Left lung (tissue), 14 donors: ENCODE measurements at places on chromosomes 12 and 14. TPM values are rescaled to one million over a fixed set of nuclear protein-coding genes. Genes with fewer than 3 reads are reported as not detected.
A peak's percentile ranks its signal among the peaks of the same experiment; 100 is the strongest.

The CYP27B1 gene
- 4.7 TPM for total RNA-seq

DNA sequence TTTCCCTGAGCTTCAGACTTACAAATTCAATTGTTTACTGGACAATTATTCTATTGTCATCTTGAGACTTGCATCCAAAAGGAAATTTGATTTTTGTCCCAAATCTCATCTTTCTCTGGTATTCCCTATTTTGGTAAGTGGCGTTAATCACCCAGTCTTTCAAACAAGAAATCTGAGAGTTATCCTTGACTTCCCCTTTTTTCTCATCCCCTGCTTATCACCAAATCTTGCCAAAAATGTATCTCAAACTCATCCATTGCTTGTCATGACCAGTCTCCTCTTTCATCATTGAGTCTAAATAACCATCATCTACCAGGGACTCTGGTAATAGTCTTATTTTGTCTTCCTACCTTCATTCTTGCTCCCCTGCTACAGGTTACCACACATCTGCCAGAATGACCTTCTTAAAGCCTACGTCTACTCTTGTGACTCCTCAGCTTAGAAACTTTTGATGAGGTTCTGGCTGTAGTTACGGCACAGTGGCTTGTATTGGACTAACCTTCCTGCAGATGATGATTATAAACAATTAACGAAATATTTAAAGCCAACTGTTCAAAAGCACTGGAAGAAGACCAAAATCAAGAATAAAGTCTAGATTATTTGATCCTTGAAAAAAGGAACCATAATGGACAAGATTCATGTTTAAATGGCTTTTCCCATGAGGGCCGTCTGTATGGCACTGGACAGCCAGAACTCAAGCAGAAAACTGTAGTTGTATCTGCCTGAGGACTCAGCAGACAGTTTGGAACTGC lies 9.0 kb upstream of the ANO2 start:
- H3K36me3 ChIP-seq: no peaks in the 10 kb centered on the region
- H3K27me3 ChIP-seq: peaks cover 6% of the 10 kb centered on the region
- no peak overlapping the region for H3K4me3 ChIP-seq
- no peaks in the 10 kb centered on the region for H3K4me1 ChIP-seq
- no peak for DNase-seq

- H3K27ac ChIP-seq: no peak overlapping the region
- no peak for DNase-seq
- H3K27me3 ChIP-seq: no peaks in the 10 kb centered on the region
- no peaks in the 10 kb centered on the region for H3K36me3 ChIP-seq
- no peak overlapping the region for H3K4me3 ChIP-seq
These were observed 291.5 kb downstream of the RPS29 start for GRCh38 chr14:49294621-49295148.

The KRT79 gene
- total RNA-seq: 0.32 TPM

DNA sequence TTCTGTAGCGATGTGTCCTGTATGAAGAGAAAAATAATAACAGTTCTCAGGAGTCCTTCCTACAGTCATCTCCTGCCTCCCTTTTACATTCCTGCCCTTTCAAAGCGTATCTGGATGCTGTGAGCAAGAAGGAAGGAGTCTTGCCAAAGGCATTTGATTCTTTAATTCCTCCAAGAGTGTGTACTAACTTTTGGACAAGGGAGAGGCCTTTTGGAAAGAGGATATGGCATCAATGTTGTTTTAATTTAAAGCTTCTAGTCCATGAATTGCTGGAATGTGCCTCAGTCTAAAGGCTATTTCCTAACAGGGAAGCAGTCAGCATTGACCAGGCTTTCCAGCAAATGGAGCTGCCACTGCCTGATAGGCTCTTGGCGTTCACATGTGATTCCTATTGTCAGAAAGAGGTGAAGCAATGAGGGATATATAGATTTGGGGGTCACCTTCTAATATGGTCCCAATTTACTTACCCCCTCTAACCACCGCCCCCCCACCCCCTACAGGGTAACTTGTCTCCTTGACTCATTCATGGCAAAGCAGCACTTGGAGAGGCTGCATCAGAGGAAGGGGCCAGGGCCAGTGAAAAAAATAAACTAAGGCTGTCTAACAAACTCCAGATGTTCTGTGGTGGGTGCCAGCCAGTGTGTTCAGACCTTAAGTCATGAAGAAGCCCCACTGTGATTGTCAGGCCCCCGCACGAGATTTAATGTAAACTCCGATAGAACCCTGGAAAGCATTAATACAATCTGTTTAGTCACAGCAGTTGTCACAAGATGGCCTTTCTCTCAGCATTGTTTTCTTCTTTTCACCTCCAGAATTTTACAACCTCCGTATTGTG lies 220.3 kb downstream of the FBXL14 start:
- peak; percentile 50 for DNase-seq
- no peak overlapping the region for H3K4me3 ChIP-seq
- H3K27ac ChIP-seq: no peak overlapping the region
- no peaks in the 10 kb centered on the region for H3K36me3 ChIP-seq
- no peaks in the 10 kb centered on the region for H3K4me1 ChIP-seq

The LHX5 gene
- total RNA-seq: not detected

GRCh38 chr12:54047964-54048303 lies 5.7 kb upstream of the HOXC4 start:
- DNase-seq: no peak
- peaks cover 70% of the 10 kb centered on the region for H3K27me3 ChIP-seq
- H3K4me3 ChIP-seq: no peak overlapping the region
- H3K27ac ChIP-seq: no peak overlapping the region
- no peaks in the 10 kb centered on the region for H3K36me3 ChIP-seq
- no peaks in the 10 kb centered on the region for H3K4me1 ChIP-seq

DNA sequence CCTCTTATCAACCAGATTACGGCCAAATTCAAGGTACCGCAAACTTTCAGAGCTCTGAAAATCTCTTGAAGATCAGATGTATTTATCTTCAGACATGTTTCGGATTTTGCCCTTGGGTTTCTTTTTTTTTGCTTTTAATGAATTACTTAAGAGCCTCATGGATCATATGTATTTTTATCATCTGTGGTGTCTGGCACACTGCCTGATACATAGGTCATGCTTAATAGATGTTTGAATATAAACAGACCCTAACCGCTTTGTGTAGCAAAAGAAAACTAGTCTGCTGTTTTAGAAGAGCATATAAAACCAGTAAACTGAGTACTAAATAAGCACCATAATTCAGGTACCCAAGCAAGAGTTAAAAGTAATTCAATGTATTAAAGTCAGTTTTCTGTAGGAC lies 20.1 kb upstream of the TBK1 start:
- DNase-seq: no peak
- H3K4me1 ChIP-seq: no peaks in the 10 kb centered on the region
- no peak overlapping the region for H3K4me3 ChIP-seq
- H3K27me3 ChIP-seq: no peaks in the 10 kb centered on the region
- H3K27ac ChIP-seq: no peak overlapping the region

- H3K36me3 ChIP-seq: no peaks in the 10 kb centered on the region
- H3K4me3 ChIP-seq: no peak overlapping the region
- no peaks in the 10 kb centered on the region for H3K27me3 ChIP-seq
- no peak overlapping the region for H3K27ac ChIP-seq
- no peaks in the 10 kb centered on the region for H3K4me1 ChIP-seq
These were observed 34.3 kb upstream of the UNC79 start for GRCh38 chr14:93396456-93396855.

DNA sequence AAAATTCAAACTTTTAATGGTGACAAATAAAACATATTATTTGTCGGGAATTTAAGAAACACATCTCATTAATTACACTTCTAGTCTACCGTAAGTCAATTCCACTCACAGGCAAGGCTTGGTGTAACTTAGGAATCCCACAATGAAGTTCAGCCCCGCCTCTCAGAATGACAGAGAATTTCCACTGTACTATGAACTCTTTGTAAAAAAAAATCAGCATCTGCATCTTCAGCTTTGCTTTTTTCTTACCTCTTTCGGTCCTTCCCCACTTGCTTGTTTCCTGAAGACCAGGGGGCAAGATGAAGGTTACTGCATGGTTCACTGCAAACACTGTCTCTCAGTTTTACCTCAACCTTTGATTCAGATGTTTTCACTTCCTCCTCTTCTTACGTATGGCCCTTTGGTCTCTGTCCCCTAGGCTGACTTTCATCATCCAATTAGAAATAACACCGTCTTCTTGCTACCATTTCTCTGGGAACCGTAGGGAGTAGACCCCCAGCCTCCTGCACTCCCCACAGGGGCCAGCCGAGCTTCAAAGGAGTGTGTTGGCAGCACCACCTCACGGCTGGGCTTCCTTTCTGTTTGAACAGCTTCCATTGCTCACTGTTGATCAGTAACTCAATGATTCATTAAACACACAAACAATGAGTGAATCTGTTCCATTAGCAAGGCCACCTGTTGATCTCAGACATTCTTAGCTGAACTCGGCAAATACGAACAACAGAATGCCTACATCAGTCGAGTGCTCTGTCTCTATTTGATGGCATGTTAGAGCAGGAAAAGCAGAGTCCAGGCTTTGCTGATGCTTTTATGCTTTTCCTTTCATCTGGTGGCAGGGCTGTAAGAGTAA lies 343.0 kb downstream of the BMP4 start:
- no peaks in the 10 kb centered on the region for H3K36me3 ChIP-seq
- no peak for DNase-seq
- H3K27ac ChIP-seq: no peak overlapping the region
- no peak overlapping the region for H3K4me3 ChIP-seq

DNA sequence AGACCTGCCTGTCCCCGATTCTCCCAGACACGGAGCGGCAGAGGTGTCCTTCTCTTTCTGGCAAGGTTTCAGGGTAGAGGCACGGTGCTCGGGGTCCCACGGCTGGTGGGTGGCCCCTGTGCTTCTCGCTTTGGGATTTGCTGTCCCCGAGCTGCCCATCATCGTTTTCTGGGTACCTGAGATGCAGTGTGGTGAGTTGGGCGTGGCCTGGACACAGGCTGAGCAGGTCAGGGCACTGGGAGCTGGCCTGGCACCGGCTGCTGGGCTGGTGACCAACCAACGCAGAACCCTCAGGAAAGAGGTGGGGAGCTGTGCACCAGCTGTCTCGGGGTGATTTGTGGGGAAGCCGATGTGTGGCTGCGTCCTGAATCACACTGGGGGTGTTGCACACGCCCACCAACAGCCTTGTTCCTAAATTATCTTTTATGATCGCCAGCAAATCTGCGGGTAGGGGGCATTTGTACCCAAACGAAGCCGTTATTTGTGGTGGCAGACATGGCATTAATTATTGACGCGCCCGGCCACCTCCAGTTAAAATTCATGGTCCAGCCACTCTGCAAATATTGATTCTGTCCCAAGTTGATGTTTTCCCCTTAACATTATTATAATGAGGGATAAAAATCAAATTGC lies 61.0 kb downstream of the KIF26A start:
- peaks cover 3% of the 10 kb centered on the region for H3K4me1 ChIP-seq
- no peak overlapping the region for H3K4me3 ChIP-seq

The RNASE1 gene
- 1,326 TPM for total RNA-seq
